ENCODE measurements at places on chromosomes 16 and 17. TPM values are rescaled to one million over a fixed set of nuclear protein-coding genes. Genes with fewer than 3 reads are reported as not detected.
A peak's percentile ranks its signal among the peaks of the same experiment; 100 is the strongest.

The TBC1D3E gene
- not detected for polyA plus RNA-seq

The CSH2 gene
- polyA plus RNA-seq: not detected

The SRL gene
- polyA plus RNA-seq: not detected

The SCARF1 gene
- 0.05 TPM for polyA plus RNA-seq

The NXPH3 gene
- not detected for polyA plus RNA-seq

DNA sequence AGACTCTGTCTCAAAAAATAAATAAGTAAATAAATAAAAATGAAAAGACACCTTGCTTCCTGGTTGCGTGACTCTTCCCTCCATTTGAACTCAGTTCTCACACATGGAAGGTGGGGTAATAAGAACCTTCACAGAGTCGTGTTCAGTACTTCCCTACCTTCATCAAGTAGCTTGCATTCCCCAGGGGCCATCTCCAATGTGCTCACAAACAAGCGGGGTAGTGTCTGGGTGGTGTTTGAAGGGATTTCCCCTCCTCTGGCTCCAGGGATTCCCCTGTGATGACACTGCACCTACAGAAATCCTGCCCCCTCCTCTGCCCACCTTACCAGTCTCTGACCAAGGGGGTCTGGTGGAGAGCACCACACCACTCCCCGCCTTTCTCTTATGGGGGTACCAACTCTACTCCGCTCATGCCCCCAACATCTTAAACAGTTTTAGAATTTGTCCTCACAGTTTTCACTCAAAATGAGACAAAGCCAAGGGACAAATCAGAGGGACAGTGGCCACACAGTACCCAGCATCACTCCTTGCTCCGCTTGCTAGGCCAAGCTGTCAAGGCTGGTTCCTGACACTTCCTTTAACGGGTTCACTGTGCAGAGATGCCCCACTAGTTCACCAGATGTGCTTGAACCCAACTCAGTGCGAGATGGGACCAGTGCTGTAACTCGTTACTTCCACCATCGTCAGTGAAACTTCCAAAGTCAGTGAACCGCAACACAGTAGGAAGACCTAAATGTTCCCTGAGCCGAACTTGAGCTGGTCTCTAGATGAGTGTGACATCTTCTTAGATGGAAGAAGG is 69.1 kb downstream of the COPRS start:
- DNase-seq: peak; percentile 36

The CRYM gene
- 3.9 TPM for polyA plus RNA-seq

DNA sequence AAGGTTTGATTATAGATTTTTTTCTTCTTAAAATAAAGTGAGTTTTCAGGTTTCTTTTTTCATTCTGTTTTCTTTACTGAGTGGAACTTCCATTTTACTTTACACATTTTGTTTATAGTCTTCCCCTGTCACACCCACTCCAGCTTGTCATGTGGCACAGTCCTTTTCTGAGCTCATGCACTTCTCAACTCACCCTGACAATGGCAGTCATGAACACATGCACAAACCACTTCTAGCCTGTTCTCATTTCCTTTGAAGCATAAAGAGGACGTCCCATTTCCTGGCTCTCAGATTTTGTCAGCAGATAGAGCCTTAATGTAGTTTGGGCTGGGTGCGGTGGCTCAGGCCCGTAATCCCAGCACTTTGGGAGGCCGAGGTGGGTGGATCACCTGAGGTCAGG is 168.0 kb downstream of the AHSP start:
- DNase-seq: no peak

DNA sequence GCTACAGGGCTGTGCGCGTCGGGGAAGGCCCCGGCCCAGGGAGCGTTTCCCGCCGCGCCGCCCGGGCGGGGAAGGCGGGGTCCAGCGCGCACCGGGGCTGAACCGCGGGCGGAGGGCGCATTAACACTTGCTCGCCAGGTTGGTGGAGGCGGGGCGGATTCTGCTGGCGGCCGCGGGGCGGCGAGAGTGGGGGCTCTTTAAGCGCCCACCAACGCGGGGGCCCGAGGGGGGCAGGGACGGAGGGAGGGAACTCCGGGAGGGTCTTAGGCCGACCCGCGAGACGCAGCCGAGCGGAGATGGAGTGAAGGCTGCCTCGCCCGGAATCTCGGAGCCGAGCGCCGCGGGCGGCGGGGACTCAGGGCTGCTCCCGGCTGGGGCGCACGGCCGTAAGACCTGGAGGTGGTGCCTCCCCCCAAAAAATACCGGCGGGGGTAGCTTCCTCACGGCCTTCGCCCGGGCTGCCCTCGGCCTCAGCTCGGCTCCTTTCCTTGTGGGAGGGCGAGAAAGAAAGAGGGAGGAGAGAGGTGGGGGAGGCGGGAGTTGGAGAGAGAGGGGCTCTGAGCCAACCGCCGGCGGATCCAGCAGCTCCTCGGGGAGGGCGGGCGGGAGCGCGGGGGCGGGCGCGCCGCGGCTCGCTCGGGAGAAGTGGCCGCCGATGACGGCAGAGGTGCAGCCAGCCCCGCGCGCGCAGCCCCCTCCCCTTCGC is 415 bp upstream of the FOXF1 start:
- no peak for DNase-seq

DNA sequence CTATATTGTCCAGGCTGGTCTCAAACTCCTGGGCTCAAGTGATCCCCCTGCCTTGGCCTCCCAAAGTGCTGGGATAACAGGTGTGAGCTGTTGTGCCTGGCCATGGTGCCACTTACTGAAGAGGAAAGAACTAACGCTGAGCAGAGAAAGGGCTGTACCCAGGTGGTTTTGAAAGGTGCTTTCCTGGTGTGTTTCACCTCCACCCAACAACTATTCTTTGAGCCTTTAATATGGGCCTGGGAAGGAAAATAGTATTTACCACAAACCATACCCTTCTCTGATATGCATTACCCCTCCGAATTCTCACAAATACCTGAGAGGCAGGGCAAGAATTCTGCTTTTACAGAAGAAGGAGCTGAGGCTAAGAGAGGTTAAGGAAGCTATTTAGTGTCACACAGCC is 24.8 kb downstream of the KPNA2 start:
- no peak for DNase-seq

- no peak for DNase-seq
Observed at GRCh38 chr16:81482329-81483063, 37.9 kb downstream of the CMIP start.

DNA sequence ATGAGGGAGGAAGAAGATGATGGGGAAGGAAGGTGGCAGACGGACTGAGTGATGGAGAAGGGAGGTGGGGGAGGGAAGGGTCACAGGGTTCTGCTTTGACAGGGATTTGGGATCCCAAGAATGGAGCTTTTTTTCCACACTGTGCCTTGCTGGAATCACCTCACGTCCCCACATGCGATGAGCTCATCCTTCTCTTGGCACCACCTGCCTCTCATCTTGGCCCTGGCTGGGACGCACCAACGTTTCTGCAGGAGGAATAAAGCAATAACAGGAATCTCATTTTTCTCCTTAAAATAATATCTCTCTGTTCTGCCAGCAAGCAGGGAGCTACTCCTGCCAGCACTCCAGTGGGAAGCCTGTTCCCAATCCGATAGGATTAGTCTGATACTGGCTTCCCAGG is 47.8 kb downstream of the MEOX1 start:
- no peak for DNase-seq

GRCh38 chr17:61614219-61614618 is 23.2 kb upstream of the NACA2 start:
- no peak for DNase-seq

DNA sequence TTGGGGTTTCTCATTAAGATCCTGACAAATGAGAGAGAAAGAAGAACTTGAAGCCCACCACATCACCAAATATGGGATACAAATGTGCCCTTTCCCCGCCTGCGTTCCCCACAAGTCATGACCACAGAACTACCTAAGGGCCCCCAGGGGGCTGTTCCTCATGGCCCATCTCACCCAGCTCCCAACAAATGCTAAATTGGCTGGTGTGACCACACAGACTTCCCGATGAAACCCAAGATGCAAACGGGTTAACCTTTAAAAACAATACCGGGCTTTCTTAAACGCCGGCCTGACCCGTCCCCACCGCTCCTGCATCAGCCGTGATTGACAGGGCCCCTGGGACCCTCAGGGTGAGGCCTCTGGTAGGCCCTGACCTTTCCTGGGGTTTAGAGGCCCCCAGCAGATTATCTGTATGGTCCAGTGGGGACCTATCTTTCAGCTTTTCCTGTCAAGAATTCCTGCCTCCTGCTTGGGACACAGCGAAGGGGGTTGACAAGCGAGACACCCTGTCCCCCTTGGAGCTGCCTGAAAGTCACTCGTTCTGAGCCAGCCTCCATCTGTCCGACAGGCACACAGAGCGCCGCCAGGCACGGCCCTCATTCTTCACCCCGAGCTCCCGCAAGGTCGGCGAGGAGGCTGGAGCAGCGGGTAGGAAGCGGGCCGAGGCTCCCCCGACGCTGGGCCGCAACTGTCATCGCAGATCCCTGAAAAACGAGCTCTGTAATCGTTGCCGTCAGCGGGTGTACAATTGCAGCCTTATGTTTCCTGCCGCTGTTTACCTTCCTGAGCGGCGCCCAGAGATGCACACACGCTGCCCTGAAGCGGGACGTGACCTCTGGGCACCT is 300.1 kb downstream of the FOXL1 start:
- DNase-seq: no peak

The OR3A3 gene
- not detected for polyA plus RNA-seq

The PYY gene
- polyA plus RNA-seq: not detected

DNA sequence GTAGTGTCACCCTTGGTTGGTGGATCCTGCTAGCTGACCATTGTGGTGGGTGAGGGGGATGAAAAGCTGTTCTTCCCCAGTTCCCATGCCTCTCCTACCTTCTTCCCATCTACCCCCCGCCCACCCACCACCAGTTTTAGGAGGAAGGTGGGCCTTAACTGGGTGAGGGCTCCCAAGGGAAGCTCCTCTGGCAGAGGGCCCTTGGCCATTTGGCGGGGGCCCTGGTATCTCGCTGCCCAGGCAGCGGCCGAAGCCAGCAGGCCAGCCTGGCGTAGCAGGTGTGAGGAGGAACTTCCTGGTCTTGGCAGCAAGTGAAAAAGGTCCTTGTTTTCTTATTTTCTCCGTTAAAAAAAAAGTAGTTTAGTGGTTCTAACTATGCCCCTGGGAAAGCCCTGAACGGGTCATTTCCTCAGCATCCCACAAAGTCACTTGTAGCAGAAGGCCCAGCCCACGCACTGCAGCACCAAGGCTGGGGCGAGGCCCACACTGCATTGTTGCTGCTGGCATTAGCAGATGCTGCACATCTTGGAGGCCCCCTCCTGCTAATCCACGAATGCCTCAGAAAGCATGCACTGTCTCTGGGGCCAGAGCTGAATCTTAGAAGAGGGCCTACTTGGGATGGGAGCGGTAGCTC is 72.5 kb downstream of the MPRIP start:
- no peak for DNase-seq

The PRM3 gene
- not detected for polyA plus RNA-seq

- DNase-seq: no peak
Observed at GRCh38 chr17:78128551-78129350, at the start of gene TMC6. Gene TMC6 (minus strand): TSS chr17:78128755. CDS start chr17:78126832, 1,923 bp downstream.

DNA sequence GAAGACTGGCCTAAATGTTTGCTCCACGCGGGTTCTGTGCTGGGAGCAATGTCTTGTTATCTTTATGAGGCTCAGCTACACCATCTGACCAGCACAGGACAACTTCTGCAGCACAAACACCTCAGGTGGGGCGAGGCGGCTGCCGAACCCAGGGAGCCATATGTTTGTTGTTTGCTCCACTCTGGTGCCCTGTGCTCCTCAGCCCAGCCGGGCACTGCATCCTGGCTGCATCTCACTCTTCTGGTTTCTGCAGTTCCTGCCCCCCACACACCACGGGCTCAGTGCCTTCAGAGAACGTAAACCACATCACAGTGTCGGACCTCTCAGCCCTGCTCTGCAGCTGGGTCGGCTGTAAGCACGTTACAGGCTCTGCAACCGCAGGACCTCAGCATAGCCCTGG is 32.4 kb downstream of the MXRA7 start:
- no peak for DNase-seq

DNA sequence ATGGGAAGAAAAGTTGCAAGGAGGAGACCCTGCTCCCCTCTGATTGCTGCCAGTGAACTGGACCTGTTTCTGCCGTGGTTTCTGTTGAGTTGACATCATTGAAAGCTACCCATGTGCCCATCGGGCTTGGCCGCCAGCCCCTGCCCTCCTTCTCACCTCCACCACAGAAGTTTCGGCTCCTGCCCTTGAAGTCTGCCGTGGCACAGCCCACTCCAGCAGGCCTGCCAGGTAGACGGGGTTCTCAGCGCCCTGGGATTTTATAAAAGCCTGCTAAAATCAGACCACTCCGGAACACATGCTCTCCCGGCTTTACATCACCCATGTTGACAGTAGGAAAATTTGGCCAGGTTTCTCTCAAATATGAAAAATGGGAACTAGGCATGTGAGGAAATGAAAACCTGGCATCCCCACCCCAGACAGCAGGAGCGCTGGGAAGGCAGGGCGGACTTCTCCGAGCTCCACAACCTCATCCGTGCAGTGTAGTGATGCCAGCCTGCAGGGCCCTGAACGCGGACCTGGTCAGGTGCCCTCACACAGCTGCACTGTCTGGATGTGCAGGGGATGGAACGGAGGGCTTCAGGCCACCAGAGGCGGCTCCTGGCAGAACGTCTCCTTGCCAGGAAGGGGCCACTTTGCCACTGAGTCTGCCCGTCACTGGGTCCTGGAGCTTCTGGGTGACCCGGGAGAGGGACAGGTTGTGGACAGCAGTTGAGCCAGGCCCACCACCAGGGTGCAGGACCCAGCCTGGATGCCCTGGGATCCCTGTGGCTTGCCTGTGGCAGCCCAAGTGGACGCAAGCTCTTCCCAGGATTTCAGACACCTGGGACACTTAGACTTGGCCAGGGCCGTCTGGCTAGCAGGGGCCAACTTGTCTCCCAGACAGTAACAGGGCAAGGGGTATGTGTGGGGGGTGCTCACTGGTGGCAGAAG is 6.9 kb upstream of the GSE1 start:
- DNase-seq: no peak

GRCh38 chr16:31513126-31513525 is 4.9 kb upstream of the RUSF1 start:
- DNase-seq: no peak

The NPIPB8 gene
- not detected for polyA plus RNA-seq

Measured in GM12878 (cell line).